Activated naive CD8-positive, alpha-beta T cell treated with anti-CD3 and anti-CD28 coated beads, Interleukin-2, amount 50 U/mL, for 16 hours (primary cell): ENCODE measurements at places on chromosomes 6 and 20.

- DNase-seq: no peak
These were observed 126.1 kb upstream of the LAMP5 start for GRCh38 chr20:9388160-9388812.

DNA sequence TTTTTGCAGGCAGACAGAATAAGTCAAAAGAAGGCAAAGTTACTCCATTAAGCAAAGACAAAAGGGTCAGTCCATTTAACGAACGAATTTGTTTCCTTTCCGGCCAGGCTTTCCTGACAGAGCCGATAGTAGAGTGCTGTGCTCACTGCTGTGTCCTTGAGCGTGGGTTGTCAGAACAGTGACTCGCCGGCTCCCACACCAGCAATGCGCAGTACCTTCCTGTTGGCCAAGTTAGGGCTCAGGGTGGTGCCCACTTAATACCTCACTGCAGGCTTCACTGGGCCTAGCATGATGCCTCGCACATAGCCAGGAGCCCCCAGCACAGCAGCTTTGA, 294.7 kb downstream of the FOXC1 start:
- DNase-seq: no peak

- no peak for DNase-seq
These were observed 103.4 kb upstream of the SLC22A23 start for GRCh38 chr6:3560211-3560610.

DNA sequence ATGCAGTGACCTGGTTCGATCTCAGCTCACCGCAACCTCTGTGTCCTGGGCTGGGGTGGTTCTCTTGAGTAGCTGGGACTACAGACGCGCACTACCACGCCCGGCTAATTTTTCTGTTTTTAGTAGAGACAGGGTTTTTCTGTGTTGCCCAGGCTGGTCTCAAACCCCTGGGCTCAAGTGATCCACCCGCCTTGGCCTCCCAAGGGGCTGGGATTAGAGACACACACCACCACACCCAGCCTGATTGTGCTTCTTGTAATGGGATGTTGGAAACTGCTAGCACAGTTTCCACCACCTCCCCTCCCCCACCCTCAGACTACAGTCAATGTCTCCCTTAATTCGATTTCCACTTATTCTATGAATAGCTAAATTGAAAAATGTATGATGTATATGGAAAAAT, 22.6 kb upstream of the DSP start:
- DNase-seq: no peak

DNA sequence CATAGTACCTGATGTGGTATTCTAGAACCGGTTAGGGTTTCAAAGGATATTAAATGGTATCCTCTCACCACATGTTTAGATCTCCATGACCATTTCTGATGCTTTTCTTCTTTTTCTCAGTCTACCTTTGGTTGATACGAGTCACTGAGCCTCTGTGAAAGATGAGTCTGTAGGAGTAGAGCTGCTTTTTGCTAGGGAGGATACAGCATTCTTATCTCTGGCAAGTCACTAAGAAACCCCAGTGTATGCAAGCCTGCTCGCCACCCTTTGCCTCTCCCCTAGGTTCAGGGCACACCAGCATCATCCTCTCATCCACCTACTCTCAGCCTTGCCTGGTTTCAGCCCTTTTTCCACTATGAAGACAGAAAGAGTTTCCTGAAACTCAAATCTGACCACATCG, 89.9 kb downstream of the MTFR2 start:
- DNase-seq: no peak

GRCh38 chr6:163327165-163327880, 87.2 kb upstream of the QKI start:
- no peak for DNase-seq

GRCh38 chr20:1752045-1752444, 94.5 kb upstream of the SIRPG start:
- no peak for DNase-seq

DNA sequence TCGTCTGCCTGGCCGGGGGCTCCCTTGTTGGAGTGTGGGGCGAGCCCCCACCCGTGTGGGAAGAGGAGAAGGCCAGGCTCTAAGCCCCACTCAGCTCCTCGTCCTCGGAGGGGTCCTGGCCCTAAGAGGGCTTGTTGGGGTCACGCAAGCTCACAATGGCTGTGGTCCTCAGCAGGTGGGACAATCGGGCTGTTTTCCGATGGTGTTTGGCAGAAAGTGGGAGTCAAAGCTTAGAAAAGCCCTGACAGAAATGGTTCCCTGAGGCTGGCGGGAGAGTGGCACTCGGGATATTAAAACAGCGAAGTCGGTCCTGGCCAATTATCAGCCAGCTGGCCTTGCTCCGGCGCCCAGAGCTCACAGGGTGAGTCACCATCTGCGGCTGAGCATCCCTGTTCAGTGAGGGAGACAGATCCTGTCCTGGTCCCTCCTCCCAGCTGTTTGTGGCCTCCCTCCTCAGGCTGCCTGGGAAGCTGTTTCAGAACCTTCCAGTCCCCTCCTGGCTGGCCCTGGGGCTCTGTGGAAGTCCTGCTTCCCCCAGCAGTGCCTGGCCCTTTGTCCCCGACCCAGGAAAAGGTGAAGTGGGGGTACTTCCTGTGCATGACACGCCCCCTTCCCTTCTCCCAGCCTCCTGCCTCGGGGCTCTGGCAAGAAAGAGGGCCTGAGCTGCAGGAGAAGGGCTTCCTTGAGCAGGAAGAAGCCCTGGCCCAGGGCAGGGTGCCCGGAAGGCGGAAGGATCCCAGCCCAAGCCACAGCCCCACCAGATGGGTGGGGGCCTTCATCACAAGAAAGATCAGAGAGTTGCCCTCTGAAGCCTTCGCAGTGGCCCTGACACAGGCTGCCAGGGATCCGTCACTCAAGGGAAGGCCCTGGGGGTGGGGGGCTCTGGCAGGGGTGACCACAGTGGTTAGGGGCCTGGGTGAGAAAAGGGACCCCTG, 53.6 kb upstream of the BHLHE23 start:
- DNase-seq: no peak

DNA sequence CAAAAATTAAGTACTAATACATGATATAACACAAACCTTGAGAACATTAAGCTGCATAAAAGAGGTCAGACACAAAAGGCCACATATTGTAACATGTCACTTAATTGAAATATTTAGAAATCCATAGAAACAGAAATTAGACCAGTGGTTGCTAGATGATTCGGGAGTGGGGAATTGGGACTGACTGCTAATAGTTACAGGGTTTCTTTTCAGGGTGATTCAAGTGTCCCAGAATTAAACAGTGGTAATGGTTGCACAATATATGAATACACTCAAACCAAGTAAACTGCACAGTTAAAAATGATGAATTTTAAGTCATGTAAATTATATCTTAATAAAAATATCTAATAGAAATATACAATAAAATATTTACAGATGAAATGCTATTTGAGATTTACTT, 174.5 kb downstream of the WDR27 start:
- DNase-seq: no peak

- no peak for DNase-seq
These were observed 37.6 kb upstream of the LYRM2 start for GRCh38 chr6:89675949-89676748.

DNA sequence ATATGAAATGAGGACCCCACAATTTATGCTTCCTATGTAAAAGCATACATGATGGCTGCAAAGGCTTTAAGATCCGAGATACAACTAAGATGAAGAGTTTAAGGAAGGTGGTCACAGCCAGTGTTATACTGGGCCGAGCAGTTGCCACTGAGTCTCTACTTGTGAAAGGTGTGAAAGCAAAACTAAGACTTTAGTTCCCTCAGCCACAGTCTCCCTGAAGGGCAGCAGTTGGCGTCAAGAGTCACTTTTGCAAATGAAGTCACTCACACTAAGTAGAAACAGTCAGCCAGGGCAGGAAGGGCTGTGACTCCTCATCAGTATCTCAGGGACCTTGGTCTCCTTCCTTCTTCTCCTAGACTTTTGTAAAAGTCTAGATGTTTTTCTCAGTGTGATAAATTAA, 191.6 kb upstream of the MCHR2 start:
- DNase-seq: no peak
